ENCODE measurements at places on chromosomes 13 and 19.

DNA sequence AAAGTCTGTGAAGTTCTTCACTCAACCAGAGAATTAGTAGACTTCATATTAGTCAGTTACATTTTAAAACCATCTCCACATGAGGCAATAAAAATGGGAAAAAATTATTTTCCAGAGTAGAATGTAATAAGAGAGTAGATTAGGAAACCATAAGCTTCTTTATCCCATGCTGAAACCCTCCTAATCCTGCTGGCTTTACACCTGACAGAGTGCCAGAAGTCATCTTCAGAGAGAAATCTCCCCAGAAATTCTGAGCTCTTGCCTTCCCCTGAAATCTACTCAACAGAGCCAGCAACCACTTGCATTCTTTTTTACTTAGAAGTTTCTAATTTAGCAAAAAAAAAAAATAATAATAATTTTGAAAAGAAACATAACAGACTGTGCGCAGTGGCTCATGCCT is 279.9 kb downstream of the NHLRC3 start:
- DNase-seq, result no peak

DNA sequence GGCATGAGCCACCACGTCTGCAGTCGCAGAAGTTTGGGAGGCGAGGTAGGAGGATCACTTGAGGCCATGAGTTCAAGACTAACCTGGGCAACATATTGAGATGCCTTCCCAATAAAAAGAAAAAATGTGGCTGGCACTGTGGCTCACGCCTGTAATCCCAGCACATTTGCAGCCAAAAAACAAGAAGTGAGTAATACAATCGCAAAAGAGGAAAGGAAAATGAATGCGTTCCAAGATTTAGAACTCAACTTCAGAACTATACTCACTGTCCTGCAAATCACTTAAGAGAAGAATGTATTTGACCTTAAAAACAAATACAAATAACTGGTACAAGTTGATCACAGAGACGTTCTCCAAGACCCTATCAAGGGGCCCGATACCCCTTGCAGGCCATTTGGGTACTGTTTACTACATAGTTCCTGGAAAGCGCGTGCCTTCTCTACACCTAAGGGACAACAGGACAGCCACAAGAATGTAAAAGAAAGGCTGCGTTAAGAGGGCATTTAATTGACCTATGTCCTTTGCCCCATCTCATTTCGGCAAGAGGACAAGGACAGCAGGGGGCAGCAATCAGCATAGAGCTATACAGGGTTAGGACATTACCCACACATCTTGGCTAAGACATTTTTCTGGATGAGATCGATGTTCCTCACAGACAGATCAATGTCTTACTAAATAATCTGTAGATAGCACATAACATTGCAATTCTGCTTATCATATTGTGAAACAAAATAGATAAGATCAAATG is 41.3 kb downstream of the FLT3 start:
- peak; percentile 34 for DNase-seq

GRCh38 chr13:54366728-54367127 is 1338.1 kb downstream of the OLFM4 start:
- DNase-seq, result no peak

GRCh38 chr13:103046676-103047075 is 19.5 kb downstream of the SLC10A2 start:
- no peak for DNase-seq

- DNase-seq, result no peak
Measured at GRCh38 chr13:40578055-40578454, 88.4 kb downstream of the FOXO1 start.

GRCh38 chr13:26787961-26788360 is 27.4 kb upstream of the GPR12 start:
- DNase-seq, result no peak

GRCh38 chr13:79037197-79037596 is 368.9 kb downstream of the RBM26 start:
- DNase-seq, result no peak

All from stimulated activated CD4-positive, alpha-beta T cell treated with anti-CD3 and anti-CD28 coated beads, Interleukin-2, amount 100 ng/mL, for 48 hours (primary cell).